ENCODE measurements at places on chromosomes 3 and 15.

GRCh38 chr3:169149349-169149890, 514.1 kb downstream of the MECOM start:
- DNase-seq: peak; percentile 50

- DNase-seq: no peak
Observed at GRCh38 chr3:25903371-25904129, 113.7 kb downstream of the OXSM start.

DNA sequence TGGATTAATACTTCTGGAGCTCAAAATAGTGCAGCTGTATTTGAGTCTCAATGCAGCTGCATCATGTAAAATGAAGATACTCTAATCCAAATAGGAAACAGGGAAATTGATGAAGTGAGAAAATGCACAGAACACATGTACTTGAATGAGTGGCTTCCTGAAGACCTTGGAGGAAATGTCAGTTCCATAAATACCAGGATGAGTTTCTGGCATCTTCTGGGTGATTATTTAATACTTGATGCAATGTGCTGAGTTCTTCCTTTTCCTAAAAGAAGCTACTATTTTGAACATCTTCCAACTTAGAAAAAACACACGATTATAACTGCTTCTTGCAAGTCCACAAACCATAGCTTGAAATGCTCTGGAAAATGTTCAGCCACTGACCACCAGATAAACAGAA, 162.8 kb downstream of the SLC9A9 start:
- DNase-seq: no peak

DNA sequence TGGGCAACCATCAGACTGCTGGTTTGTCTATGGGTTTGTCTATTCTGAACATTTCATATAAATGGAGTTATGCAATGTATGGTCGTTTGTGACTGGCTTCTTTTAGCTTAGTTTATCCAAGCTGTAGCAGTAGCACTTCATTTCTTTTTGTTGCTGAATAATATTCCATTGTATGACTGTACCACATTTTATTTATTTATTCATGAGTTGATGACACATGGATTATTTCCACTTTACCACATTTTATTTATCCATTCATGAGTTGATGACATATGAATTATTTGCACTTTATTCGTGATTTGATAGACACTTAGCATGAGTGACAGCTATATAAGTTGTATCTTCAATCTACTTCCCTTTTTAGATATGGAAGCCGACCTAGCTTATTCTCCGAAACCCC, 70.0 kb downstream of the IQGAP1 start:
- no peak for DNase-seq

DNA sequence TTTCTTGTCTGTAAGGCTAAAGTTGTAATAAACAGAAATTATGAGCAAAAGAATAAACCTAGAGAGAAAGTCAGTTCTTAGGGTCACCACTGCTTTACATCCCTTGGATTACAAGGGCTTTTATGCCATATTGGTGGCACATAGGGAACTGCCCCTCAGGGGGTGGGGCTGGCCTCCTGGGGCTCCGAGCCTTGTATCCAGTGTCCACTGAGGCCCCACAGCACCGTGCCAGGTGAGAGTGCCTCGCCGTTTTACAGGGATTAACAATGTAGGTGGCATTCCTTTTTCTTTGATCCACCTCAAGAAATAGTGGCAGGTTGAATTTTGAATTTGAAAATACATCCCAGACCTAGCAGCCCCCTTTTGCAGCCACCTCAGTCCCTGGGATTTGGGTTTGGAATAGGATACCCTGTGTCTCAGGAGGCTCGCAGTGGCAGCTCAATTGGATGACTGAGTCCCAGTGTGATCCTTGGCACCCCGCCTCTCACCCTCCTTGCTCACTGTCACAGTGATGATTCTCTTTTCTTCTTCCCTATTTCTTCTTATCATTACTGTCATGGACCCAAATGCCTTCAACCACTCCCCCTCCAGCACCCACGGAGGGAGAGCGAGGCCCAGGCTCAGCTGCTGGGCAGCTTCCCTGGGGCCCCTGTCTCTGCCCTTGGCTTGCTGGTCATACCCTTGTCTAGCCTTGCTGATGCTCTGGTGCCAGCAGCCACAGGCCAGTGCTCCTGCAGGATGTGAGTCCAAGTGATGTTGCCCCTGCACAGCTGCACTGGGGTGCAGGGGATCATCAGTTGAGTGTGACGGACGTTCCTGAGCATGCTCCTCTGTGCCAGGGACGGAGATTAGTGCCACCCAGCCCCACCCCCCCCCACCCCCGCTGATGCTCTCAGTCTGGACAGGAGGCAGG, 137.9 kb downstream of the DNAJB8 start:
- no peak for DNase-seq

DNA sequence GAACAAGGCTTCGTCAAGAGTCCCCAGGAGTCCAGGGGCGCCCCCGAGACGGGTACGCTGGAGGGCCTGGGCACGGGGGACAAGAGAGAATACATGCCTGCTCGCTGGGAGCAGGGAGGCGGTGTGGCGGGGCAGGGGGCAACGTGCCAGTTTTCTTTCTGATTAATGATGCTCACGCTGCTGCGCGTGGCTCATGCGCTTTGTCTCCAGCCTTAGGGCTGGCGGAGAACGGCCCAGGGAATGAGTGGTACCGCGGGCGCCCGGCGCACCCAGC, 408 bp upstream of the ARPP21 start:
- DNase-seq: no peak

DNA sequence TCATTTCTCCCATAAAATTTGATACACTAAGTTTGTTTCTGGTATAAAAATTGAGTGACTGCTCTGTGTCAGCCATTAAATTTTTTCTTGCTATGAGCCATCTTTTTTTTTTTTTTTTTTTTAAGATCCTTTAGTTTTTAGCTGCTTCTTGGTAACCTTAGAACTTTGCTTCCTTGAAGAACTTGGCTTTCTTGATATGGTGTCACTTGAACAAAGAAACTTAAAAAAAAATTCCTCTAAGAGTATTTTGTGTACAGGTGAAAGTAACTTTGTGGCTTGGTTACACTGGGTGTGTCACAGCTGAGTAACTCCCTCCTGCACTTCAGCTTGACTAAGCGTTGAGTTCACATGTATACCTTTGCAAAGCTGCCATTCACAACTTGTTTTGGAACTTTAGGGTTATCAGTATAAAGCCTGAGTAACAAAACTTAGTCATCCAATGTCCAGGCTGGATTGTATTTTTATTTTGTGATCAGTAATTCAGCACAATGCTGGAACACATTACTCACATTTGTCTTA, 6.5 kb downstream of the CHD2 start:
- no peak for DNase-seq

DNA sequence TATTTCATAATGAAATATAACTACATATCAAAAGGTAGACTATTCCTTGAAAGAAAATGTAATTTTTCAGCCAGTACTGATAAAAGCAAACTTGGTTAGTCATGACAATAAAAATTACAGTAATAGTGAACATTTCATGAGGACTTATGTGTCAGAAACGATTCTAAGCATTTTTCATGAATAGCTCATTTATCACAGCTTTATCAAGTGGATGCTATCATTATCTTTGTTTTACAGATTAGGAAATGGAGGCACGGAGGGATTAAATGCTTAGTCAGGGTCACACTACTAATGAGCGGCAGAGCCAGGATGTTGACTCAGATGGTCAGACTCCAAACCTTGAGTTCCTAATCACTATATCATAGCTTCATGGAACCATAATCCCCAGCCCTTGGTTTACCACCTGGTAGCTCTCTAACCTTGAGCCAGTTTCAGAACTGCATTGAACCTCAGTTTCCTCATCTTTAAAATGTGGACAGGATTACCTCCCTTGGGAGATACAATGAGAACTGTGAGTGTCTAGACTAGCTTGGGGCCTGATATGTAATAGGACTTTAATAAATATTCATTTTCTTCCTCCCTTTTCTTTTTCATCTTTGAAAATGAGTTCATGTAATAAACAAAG, 85.4 kb downstream of the TNIK start:
- DNase-seq: no peak

DNA sequence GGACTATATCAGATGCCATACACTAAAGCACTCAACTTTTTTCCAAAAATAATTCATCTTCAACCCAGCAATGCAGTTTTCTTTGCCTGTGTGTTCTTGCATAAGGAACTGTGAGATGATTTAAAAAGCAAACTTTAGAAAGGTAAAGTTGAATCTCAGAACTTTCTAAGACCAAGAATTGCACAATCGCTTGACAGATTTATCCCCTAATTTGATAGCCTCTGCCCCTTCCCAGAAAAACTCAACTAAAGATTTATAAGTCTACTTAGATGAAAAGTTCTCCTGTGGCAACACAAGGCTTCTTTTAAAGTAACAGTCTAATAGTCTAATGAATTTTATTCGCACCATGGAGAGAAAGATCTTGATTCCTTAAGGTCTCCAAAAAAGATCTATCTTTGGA, 259.3 kb downstream of the MAGI1 start:
- DNase-seq: no peak

GRCh38 chr3:100463002-100463401, 29.4 kb upstream of the TMEM45A start:
- DNase-seq: no peak

GRCh38 chr3:124398594-124398993, 331.7 kb upstream of the UMPS start:
- DNase-seq: no peak

DNA sequence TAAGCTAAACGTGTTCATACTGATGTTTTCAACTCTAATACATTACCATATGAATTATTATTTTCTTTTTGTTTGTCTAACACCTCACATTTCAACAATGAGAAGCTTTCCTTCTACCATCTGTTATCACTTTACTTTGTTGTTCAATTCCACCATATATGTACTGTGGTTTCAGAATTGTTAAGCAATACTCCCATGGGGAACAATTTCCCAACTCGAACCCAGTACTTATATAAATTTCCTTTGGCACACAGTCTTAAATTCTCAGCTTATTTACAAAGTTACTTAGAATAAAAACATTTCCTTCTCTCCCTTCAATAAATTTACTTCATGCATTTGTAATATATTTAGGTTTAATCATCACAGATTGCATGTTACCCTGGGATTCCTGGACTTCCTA, 1764.4 kb downstream of the OTOL1 start:
- no peak for DNase-seq

- DNase-seq: no peak
Observed at GRCh38 chr3:58298190-58298589, 7.9 kb upstream of the RPP14 start.

DNA sequence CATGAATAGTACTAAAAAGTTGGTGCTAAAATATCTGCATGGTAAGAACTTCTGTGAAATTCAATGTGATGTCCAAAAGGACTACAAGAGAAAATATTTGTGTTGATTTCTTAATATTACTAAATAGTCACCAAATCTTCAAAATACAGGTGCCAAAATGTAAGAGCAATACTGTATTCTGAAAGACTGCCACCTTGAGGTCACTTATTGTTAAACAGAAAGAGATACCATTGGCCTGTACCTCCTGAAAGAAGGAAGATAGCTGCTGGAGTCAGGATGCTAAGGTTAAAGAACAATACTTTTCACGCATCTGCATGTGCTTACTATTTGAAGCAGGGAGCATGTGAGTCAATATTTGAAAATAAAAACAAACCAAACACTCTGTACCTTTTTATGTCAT, 72.0 kb upstream of the LSAMP start:
- DNase-seq: no peak

- no peak for DNase-seq
Observed at GRCh38 chr3:13307041-13307440, 113.1 kb downstream of the NUP210 start.

DNA sequence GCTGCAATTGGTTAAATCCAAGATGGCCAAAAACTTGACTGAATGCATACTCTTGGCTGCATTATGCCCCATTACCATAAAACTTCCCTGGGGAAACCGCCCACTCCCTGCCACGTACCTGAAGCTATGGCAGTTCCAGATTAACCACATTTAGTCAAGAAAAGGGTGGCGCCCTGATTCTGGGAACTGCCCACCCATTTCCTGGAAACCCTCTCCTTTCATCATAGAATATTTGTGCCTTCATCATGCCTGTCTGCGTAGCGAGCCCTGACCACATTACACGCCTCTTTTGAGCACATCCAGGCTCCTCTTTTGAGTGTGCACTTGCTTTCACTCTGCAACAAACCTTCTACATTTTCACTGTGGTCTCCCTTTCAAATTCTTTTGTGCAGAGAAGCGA, 5.2 kb downstream of the LINS1 start:
- no peak for DNase-seq

DNA sequence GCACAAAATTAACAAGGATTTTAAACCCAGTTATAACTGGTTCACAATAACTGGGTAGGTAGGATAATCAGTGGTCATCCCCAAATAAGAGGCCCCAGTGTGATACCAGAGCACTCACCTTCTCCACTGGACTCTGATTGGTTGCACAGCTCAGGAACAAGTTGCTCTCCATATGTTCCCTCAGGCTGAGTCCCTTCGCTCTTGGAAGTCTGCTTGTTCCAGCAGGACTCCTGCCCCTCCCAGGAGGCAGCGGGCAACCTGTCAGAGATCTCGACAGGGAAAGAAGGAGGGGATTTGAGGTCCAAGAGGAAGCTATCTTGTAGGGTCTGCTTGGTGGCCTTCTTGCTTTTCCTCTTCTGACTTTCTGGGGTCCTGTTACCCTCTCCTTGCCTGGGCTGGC, 51.6 kb upstream of the HEG1 start:
- no peak for DNase-seq

DNA sequence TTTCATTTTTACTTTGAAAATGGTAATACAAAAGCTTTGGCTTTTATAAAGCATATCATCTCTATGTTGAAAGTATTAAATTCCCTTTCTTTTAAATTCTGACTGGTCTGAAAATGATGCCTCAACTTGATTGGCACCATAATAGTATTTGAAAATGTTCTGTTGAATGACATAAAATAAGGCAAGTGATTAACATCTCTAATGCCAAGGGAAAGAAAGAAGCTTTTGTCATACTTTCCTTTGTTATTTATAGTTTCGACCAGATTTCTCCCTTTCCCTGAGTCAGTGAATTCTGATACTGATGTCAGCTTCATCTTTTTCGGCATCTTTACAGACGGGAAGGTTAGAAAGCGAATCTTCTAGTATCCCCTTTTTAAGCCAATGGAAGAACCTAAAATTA, 3.4 kb upstream of the AP4E1 start:
- DNase-seq: no peak

GRCh38 chr3:138976047-138976446, 29.0 kb downstream of the FOXL2NB start:
- no peak for DNase-seq

DNA sequence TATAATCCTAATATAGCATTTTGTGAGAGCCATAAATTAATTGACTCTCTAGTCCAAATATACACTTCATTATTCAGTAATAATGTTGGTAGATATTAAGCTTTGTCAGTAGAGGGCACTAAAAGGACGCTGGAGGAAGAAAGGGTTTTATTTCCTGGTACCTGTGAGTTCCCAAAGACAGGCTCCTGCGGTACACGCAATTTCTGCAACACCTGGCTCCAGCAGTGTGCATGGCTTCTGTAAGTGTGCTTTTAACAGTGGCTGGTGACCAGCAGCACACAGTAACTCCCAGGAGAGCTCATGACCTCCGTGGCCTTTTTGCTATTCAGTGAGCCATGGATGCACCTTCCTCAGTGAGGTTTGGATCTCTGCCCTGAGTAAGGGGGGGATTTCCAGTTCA, 338.3 kb upstream of the ZNF385D start:
- no peak for DNase-seq

- DNase-seq: no peak
Observed at GRCh38 chr3:39184081-39184967, 8.1 kb downstream of the XIRP1 start.

Data from NCI-H524 treated with DMSO at 0.1 percent for 48 hours (cell line).